ENCODE measurements at places on chromosomes 3 and 15.

DNA sequence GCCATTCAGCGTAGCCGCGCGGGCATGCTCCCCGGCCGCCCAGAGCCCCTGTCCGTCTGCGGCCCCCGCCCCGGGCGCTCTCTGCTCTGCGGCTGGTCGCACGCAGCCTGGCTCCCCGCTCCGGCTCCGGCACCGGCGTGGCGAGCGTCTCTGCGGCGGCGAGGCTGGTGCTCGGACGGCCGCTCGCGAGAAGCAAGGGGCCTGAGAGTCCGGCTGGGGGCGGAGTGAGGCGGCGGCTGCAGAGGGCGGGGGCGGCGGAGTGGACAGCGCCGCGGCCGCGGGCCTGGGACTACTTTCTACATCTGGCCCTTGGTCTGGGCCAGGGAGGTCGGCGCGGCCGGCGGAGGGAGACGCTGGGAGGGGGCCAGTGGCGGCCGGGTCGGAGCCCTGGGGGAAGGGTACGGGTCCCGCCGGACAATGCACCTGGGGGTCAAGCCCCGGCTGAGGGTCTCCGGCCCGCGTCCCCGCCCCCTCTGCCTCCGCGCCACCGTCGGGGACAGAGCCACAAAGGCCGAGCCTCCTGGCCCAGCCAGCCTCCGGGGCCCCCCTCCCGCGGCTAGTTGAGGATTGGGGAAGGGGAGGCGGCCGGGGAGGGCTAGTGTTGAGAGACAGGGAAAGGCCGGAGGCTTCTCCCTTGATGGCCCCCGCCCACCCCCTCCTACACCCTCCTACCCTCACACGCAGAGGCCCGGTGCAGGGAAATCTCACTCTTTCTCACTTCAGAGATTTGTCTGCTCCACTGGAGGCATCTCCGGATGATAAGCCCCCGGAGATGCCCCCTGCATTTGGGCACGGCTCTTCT, at the start of gene PRTG:
PRTG (minus strand) TSS at position 226 of the 802 bp plus-strand sequence; CDS start at position 5, 221 bp downstream.
- peak; percentile 87 for DNase-seq
- H3K27ac ChIP-seq: peak within 1 kb of the TSS; percentile 86
- H3K4me1 ChIP-seq: no peaks in the 10 kb centered on the region
- peak within 1 kb of the TSS; percentile 90 for H3K4me3 ChIP-seq
- H3K27me3 ChIP-seq: no peaks in the 10 kb centered on the region

DNA sequence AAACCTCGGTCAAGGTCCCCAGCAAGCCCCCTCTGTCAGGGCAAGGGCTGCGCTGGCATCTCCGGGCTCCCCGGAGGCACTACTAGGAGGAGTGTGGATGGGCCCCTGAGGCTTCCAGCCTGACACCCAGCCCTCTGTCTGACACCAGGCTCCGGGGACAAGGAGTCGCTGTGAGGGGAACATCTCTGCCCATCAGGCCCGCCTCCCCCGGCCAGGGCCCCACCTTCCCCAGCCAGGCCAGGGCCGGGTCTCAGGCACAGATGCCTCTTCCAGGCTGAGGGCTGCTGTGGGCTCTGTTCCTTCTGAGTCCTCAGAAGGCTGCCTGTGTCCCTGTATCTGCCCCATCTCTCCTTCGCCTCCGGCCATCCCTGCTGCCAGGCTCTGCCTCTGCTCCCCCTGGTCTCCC, 15.8 kb downstream of the CSPG4 start:
- H3K27me3 ChIP-seq: no peaks in the 10 kb centered on the region
- DNase-seq: no peak
- peaks cover 19% of the 10 kb centered on the region for H3K4me1 ChIP-seq
- no peak overlapping the region for H3K4me3 ChIP-seq
- no peak overlapping the region for H3K27ac ChIP-seq
- no peaks in the 10 kb centered on the region for H3K36me3 ChIP-seq

GRCh38 chr15:81299630-81300273, 24.2 kb downstream of the STARD5 start:
- no peak overlapping the region for H3K4me3 ChIP-seq
- DNase-seq: no peak
- H3K4me1 ChIP-seq: no peaks in the 10 kb centered on the region
- no peaks in the 10 kb centered on the region for H3K36me3 ChIP-seq

GRCh38 chr3:107892955-107893624, 197.7 kb downstream of the CD47 start:
- no peaks in the 10 kb centered on the region for H3K36me3 ChIP-seq
- H3K27me3 ChIP-seq: no peaks in the 10 kb centered on the region
- no peaks in the 10 kb centered on the region for H3K4me1 ChIP-seq
- DNase-seq: no peak

- DNase-seq: no peak
- no peak overlapping the region for H3K4me3 ChIP-seq
- no peaks in the 10 kb centered on the region for H3K4me1 ChIP-seq
- no peak overlapping the region for H3K27ac ChIP-seq
- no peaks in the 10 kb centered on the region for H3K36me3 ChIP-seq
These were observed 66.2 kb upstream of the THSD4 start for GRCh38 chr15:71048913-71049675.

DNA sequence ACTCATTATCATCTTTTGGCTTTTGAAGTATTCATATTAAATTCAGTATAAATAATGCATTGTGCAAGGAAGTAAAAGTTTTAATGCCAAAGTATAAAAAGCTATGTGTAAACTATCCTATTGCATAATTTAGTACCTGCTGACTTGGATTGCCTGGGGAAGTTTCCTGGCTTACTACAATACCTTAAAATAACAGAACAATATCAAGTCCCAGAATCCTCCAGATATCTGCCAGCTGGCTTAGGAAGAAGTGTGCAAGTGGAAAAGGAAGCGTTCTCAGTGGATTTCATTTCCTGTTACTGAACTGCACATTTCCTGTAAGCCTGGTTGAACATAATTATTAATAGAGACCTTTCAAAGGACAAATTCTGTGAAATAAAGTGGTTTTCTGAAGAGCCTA, 236.7 kb downstream of the ADAMTSL3 start:
- H3K27ac ChIP-seq: no peak overlapping the region
- H3K4me3 ChIP-seq: no peak overlapping the region
- H3K36me3 ChIP-seq: no peaks in the 10 kb centered on the region
- H3K4me1 ChIP-seq: no peaks in the 10 kb centered on the region

Measured in testis (tissue), 5 donors.